T-helper 2 cell treated with Interferon-gamma antibody and Interleukin-4, amounts not matched to agents 5 μg/mL and 100 μg/mL, for 36 hours (primary cell): ENCODE measurements at places on chromosomes 5 and 9.

DNA sequence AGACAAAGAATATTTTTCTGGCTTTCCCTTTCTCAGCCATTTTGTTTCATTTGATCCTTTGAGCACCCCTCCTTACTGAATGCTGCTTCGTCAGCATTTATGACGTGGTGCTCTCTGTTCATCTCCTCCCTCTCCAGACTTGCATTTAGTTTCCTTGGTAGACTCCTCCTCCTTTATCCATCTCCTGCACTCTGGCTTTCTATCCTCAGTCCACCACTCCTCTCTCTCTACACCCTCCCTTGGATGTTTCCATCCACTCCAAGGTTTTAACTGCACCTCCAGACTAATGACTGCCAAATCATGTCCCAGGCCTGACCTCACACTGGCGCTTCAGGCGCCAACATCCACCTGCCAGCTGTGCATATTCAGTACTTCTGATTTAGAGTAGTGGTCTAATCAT lies 245.4 kb downstream of the RAB3C start:
- DNase-seq, result no peak

DNA sequence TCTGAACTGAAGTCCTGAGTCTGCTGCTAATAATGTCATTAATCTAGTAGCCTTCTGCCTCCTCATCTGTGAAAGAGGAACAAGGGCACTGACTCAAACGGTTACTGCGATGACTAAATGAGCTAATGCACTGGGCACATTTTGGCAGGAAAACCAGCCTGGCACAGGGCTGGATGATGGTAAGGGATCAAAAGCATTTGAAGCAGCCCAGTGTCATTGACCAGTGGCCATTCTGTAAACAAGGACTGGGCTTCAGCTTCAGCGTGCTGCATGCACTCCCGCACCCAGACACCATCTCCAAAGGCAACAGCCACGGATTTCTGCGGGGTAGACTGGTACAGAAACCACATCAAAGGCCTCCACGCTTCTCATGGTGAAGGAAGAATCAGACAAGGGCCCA lies 8.0 kb downstream of the GCNT4 start:
- no peak for DNase-seq

GRCh38 chr9:136361754-136362449 lies 1.6 kb downstream of the DNLZ start:
- no peak for DNase-seq

- DNase-seq, result no peak
Measured at GRCh38 chr9:93345643-93346230, 105.7 kb upstream of the FAM120A start.

- no peak for DNase-seq
Measured at GRCh38 chr5:92916036-92916435, 665.0 kb downstream of the NR2F1-AS1 start.

GRCh38 chr5:50975840-50976239 lies 309.4 kb downstream of the PARP8 start:
- DNase-seq, result no peak

DNA sequence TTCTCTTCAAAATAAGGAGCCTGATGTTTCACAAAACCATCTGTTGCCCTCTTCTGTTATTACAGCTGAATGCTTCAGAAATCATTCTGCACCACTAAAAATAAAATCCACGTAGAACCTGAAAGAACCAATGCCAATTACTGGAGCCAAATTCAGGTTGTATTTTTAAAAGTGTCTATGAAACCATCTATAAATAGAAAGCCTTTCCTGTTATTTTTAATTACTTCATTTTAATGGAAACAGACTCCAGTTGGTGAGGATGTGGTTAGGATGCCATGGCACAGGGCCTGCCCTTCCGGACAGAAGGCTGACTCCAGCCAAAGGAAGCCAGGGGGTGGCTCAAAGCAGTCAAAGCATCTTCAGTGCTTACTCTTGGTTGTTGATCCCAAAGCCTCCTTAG lies 119.8 kb downstream of the TENT4A start:
- DNase-seq, result no peak

GRCh38 chr5:151895660-151896030 lies 29.0 kb downstream of the GLRA1 start:
- DNase-seq, result no peak
